ENCODE measurements at places on chromosomes 2 and 18. TPM values are rescaled to one million over a fixed set of nuclear protein-coding genes. Genes with fewer than 3 reads are reported as not detected.

- no peak for DNase-seq
Observed at GRCh38 chr18:10015288-10015701, 101.5 kb downstream of the VAPA start.

DNA sequence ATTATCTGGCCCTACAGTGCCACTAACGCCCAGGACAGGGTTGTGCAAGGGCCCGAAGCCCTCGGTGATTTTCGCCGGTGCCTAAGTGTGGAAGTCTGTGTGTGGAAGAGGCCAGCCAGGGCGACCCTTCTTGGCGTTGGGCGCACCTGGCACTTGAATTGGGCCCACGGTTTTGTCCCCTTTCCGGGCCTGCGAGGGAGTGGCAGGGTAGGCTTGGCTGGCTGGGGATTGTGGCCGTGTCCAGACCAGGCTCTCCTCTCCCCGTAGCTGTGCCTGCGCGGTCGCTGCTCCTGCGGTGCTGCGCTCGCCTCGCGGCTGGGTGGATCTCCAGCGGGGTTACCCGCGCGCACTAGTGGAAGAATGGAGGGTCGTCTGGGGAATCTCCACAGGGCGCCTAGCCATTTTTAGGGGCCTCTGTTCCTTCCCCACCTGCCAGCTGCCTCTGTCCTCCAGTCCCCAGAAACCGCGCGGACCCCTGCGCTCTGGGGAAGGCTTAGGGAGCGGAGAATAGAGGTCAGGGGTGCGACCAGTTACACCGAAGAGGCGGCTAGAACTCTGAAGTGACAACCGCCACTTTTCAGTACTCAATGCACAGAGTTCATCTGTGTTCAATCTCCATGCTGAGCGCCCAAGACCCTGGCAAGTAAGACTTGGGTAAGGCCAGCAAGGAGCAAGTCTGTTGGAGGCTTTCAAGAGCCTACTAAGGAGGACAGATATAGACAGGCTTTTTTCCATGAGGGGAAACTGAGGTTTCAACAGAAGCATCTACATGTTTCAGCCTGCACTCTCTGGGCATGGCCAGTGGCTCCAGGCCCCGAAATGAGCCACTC, 16.0 kb downstream of the EVX2 start:
- no peak for DNase-seq

TGFA gene
- total RNA-seq, result 2.2 TPM

CELF4 gene
- not detected for total RNA-seq

DNA sequence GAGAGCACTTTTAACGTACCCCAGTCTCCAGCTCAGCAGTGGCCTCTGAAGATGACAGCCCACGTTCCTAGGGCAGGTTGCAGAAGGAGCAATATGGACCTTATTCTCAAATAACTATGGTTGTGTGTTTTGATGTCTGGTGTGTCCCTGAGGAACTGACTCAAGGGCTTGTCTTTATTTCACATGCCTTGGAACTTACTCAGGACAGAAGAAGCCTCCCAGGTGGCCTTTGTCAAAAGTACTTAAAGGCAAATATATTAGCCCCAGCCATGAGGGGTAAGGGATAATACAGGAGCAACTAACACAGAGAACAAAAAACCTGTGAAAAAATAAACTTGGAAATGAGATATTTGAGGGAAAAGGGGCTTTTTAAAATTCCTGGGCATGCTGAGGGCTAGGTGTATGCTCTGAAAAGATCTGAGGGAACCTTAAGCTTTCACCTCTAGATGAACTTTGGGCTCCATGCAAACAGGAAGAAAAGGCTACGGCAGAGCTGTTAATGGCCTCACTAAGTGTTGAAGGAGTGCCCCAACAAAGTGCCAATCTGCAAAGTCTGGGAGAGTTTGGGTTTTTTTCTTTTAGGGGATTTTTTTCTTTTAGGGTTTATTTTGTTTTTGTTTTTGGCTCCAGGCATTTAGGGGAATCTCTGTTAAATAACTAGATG, 40.3 kb downstream of the SRBD1 start:
- no peak for DNase-seq

GRCh38 chr2:236691799-236692167, 122.2 kb downstream of the ACKR3 start:
- no peak for DNase-seq

DSG1 gene
- not detected for total RNA-seq

- DNase-seq, result no peak
Observed at GRCh38 chr2:11996618-11997017, 250.2 kb downstream of the LPIN1 start.

BMP10 gene
- not detected for total RNA-seq

DNA sequence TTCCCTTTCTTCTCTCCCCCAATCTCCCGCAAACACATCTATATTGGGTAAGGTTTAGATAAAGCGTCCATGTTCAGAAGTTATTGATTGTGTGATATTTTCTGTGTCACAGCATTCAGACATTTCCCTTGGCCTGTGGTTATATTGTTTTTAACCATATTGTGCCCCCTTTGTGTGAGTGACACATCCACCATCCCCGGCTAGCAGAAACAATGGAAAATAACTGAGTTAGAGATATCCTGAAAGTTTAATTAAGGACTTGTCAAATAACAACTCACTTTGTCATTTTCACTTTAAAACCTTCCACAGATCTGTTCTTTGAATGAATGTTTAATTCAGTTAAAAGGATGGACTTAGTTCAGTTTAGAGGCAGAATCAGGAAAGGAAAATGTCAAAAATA, 151.0 kb downstream of the KCNJ3 start:
- no peak for DNase-seq

DNA sequence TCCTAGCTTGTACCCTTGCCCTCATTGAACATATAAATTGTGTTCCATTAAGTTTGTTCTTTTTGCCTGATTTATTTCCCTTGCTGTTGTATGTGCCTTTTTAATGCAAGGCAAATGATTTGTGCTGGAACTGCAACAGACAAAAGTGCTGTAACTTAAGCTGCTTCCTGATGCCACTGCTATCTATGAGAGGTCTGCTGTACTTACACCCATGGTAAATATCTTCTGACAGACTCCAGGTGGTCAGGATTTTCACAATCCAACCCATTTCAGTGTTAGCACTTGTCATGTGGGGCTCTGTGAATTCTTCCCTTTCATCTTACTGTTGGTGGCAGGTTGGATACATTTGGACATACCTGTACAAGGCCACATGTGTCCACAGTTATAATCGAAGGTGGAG, 63.5 kb downstream of the ARHGAP15 start:
- DNase-seq, result no peak

TMEM150A gene
- 38.7 TPM for total RNA-seq

MAP3K20 gene
- 56.1 TPM for total RNA-seq

GRCh38 chr2:148674063-148675020, 29.8 kb downstream of the EPC2 start:
- no peak for DNase-seq

CASP8 gene
- 23.9 TPM for total RNA-seq

ALPI gene
- not detected for total RNA-seq

DPYSL5 gene
- not detected for total RNA-seq
